ENCODE measurements at places on chromosomes 4 and X.
A peak's percentile ranks its signal among the peaks of the same experiment; 100 is the strongest.

- DNase-seq = no peak
Measured at GRCh38 chrX:12367254-12367653, 229.0 kb downstream of the FRMPD4 start.

DNA sequence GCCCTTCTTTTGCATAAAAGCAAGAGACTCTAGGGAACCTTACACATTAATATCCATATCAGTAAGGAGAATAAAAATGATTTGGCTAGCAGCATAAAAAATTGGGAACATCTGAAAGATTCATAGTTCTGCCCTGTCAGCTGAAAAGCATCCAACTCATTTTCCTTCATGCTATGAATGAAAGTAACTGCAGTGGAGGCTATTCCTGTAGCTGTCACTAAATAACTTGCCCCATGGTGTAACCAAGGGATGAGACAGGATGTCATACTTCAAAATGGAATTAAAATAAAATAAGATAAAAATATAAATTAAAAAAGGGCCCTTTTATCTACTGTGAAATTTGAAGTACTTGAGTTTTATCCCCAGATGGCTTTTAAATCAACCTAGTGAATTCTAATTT is 878.8 kb downstream of the C4orf33 start:
- DNase-seq = no peak

- DNase-seq = no peak
Measured at GRCh38 chr4:145736241-145736831, 56.4 kb downstream of the C4orf51 start.

DNA sequence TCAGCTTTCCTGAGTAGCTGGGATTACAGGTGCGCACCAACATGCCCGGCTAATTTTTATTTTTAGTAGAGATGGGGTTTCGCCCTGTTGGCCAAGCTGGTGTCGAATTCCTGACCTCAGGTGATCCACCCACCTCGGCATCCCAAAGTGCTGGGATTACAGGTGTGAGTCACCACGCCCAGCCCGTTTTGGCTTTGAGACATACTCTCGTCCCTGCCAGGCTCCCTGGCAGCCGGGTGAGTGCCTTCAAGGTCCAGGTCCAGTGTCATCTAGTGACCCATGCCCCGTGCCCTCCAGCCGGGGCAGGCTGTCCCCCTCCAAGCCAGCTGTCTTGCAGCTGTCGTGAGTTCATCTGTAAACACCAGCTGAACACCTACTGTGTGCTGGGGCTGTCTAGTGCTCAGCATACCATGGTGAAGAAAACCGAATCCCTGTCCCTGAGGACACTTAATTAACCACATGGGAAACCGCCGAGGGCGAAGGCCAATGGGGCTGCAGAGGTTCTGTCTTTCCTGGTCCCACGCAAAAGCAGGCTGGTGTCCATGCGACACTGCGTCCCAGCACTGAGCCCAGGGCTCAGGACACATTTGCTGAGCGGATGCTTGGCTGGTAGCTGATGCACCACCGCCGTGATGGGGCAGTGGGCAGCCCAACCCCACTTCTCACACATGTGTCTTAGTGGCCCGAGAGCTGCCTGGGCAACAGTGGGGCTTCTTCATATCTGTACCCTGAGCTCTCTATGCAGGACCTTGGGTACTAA is 21.9 kb downstream of the NSG1 start:
- no peak for DNase-seq

GRCh38 chr4:11429699-11430045 is 978 bp upstream of the HS3ST1 start:
- DNase-seq = no peak

DNA sequence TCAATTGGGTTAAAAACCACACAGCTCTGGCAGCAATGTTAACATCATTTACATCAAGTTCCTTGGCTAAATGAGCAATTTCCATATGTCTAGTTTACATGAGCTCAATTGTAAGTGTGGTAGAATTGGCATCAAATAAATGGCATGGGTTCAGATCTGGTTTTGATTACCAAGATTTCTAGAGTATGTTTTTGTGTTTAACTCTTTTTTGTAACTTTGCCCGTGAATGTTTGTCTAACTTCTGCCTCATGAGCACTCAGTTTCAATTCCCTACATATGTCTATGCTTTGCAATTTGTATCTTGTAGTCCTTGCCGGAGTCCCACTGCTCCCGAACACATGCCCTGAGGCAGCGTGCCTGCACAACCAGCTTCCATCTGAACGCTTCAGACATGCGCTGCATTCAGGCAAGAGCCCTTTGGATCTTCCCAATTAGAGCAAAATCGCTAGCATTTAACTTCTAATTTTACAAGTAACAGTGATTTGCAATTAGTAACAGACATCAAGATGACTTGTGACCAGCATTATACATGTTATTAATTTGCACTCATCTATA is 644.4 kb downstream of the TRIML1 start:
- DNase-seq = no peak

DNA sequence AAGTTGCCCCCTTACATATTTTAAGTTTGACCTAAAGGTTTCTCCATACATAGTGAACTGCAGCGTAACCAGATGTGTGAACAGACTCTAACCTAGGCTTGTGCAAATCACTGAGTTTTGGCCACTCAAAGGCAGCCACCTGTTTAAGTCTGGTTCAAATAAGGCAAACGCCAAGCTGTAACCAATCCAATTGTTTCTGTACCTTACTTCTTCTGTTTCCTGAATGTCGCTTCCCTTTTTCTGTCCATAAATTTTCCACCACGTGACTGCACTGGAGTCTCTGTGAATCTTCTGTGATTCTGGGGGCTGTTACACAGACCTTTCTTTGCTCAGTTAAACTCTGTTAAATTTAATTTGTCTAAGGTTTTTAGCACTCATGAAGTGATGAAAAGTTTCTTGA is 618.8 kb downstream of the GLUD2 start:
- DNase-seq = no peak

DNA sequence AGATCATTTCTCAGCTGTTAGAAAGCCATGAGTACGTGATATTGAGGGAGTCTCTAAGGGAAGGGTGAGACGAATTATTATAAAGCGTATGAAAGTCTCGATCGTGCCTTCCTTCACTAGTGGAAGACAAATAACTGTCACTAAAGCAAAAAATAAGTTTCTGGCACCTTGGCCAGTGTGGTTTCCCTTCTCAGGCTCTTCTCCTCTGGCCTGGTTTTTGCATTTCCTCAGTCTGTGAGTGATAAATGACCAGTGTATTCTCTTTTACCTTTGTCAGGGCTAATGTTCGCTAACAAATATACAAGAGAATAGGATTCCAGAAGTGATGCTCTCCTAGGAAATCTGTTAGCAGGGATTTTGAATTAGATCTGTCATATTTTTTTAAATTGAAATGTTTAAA is 19.6 kb downstream of the TXK start:
- no peak for DNase-seq

DNA sequence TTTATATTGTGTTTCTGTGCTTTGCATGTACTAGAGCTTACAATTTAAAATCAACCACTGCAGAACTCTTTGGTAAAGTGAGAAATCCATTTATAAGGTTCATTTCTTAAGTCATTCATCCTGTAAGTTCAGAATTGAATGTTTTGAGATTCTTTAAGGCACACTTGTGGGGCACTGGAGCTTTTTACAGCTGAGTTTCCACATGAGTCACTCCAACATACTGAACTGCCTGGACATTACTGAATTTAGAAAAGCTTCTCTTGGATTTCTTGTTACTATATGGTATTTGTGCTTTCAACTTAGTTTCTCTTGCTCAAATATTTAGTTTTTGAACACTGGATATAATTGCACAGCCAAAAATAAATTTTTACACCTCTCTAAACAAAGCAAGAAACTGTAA is 226.3 kb downstream of the PACRGL start:
- no peak for DNase-seq

DNA sequence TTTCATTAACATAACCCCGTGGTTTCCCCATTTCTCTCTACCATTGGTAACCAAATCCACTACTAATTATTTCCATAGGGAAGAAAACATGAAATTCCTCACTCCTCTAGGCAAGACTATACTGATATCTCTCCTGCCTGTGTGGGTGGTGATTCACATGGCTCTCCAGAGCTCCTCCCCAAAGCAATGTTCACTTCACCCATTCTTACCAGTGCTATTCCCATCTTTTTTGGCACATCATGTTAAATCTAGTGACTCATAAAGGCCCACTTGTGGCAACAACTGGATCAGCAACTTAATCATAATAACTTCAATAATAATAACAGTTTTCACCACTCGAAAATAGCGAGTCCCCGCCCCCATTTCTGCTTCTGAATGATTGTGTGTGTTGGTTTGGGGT is 6.1 kb upstream of the HCCS start:
- DNase-seq = no peak

GRCh38 chr4:177596035-177596434 is 153.8 kb upstream of the AGA start:
- DNase-seq = peak; percentile 2

- no peak for DNase-seq
Measured at GRCh38 chr4:28232376-28232775, 1371.7 kb downstream of the STIM2 start.
